ENCODE measurements at places on chromosomes 5 and 9.

GRCh38 chr5:34591723-34592122 lies 64.4 kb upstream of the RAI14 start:
- no peak for DNase-seq

DNA sequence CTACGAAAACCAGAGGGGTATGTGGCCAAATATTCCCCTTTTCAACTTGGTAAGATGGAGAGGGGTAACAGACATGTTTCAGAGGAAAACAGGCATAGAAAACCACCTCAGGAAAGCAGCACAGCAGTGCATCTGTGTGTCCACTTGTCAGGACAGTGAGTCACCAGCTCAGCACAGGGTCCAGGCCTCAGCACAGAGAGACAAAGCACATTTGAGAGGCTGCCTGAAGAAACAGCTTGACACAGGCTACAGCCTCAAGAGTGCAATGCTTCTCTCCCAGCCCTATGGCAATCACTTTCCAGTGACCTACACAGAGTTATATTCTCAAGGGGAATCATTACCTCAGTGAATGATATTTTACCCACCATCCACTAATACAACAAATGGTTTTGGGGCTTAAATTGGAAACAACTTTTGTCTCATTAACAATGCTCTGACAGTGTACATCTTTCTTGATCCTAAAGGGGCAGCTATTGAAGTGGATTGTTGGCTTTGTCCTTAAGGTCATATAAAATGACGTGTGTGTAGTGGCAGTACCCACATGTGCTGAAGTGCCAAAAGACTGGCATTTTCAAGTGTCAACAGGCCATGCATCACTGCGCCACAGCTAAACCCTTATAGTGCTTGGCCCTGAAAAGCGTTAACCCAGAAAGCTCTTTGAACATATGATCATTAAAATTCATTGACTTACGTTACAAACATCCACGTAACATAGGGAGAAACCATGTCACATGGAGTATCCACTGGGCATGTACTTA lies 46.4 kb downstream of the ERMP1 start:
- DNase-seq: no peak

DNA sequence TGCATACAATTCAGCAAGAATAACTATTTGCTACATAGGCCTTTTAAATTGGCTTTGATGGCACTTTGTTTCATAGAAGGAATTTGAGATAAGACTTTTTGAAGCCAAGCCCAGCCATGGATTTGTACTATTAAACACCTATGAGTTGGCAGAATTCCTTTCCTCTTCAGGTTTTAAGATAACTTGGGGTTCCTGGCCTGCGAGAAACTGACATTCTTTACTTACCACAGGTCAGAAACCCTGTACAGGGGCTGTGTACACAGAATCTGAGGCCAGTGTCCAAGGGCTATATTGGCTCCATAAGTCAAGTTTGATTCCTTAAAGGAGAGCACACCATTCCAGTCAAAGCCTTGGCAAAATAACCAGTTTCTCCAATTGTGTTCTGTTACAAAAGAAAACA lies 10.8 kb upstream of the BTNL3 start:
- no peak for DNase-seq

- no peak for DNase-seq
These were observed 133.0 kb downstream of the CDH18 start for GRCh38 chr5:19855031-19855430.

DNA sequence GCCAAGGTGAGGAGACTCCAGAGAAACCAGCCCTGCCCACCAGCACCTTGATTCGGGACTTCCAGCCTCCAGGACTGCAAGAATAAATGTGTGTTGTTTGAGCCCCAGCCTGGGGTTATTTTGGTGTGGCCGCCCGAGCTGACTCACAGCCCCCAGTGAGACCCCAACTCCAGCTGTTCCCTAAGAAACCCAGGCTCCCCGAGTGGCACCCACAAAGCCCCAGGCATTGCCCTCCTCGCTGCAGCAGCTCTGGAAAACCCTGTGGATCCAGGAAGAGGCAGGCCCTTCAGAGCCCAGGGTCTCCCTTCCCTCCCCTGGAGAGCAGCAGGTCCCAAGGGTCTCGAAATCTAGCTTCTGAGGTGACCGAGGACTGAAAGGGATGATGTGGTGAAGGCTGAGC lies 69.2 kb upstream of the PPP1R26 start:
- DNase-seq: no peak

GRCh38 chr9:589723-590122 lies 251.8 kb upstream of the DMRT1 start:
- no peak for DNase-seq

- DNase-seq: no peak
These were observed 1095.2 kb upstream of the EDIL3 start for GRCh38 chr5:85479849-85480248.

DNA sequence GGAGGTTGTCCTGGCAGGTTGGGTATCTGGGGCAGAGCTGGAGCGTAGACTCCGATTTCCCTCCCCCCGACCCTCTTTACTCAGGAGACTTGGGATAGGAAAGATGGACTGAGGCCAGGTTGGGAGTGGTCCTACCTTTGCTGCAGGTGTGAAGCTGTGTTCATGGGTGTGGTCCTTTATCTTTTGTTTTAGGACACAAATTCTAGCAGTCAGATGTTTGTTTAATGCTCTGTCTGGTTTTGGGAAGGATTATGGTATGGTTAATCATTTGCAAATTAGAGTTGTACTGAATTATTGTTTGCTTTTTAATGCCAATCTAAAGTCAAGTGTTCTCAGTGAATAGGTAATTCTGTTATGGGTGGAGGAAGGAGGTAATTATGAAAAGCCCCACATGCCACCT lies 14.1 kb upstream of the FAM120AOS start:
- DNase-seq: no peak

DNA sequence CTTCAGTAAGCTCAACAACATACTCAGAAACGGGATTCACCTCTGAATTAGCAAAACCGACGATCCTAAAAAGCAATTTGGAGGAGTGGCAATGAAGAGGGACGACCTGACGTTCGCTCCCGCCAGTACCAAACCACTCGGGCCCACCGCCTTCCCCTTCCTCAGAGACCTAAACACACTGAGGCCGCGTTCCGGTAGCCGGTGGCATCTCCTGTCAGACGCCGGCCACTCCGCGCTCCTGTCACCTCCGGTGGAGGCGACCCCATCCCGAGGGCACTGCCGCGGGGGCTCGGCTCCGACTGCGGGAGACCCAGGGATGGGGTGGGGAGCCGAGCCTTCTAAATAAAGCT lies 617 bp downstream of the PPP6C start:
- DNase-seq: peak; percentile 50

GRCh38 chr5:141675672-141676071 lies 6.4 kb downstream of the ARAP3 start:
- no peak for DNase-seq

- DNase-seq: no peak
These were observed 25.1 kb downstream of the ERGIC1 start for GRCh38 chr5:172858990-172859811.

GRCh38 chr9:112091810-112092209 lies 83.3 kb downstream of the SUSD1 start:
- DNase-seq: no peak

GRCh38 chr9:36092509-36093215 lies 43.9 kb upstream of the GLIPR2 start:
- no peak for DNase-seq

GRCh38 chr5:168898247-168898911 lies 319.2 kb upstream of the PANK3 start:
- no peak for DNase-seq

DNA sequence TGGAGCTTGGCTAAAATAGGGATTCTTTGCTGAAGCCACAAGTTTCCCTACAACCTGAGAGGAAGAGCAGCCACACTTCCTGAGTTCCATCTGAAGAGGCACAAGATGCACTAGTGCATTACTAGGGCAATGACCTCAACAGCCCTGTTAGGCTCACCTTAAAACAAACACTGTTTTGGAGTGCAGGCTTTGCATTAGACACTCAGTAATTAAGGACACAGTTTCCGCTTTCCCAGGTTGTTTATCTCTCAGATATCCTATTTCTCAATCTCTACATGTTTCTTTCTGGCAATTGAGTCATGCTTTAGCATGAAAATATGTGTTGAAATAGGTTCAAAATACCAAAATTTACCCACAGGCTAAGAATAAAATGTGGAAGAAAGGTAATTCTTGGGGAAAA lies 34.2 kb downstream of the EMB start:
- DNase-seq: peak; percentile 3

GRCh38 chr9:93467062-93467416 lies 13.7 kb upstream of the FAM120AOS start:
- no peak for DNase-seq

DNA sequence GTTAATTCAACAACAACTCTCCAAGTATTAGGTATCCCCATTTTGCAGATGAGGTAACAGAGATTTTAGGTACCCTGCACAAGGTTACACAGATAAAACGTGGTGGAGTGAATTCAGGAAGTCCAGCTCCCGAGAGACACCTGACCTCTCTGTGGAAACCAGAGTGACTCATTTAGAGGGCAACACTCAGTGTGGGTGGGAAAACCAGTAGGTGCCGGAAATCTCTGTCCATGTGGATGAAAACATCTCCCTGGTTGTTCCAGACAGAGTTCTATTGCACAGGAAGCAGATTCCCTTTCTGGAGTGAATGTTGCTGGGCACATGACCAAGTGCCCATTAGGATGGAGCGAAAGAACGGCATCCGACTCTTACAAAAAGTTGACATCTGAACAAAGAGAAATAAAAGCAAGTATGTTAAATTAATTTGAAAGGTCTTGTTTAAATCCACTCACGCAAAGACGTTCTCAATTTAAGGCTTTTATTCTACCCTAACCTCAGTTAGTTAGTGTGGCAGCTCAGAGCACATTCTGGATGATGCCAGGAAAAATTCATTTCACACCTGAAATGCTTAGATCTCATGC lies 391.9 kb upstream of the WWC1 start:
- DNase-seq: no peak

GRCh38 chr5:83787631-83788030 lies 67.0 kb upstream of the HAPLN1 start:
- no peak for DNase-seq

DNA sequence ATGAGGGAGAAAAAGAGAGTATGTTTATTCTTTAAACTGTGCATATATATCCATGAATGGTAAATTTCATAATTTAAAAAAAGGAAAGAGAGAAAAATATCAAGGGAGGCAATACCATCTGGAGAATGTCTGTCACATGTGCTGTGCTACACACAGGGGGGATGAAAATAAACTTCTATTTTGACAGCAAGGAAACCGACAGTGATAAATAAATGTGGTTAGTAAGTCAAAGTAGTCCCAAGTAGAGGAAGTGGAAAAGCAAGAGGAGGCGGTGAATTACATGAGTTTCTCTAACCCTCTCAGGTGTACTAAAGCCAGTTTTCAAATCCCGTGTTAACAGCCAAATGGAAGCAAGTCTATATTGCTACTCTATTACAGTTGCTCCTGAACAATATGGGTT lies 83.3 kb downstream of the ICE1 start:
- no peak for DNase-seq

- DNase-seq: no peak
These were observed 197.0 kb downstream of the SEC61B start for GRCh38 chr9:99419070-99419469.

- peak; percentile 89 for DNase-seq
These were observed at the start of gene CCNJL for GRCh38 chr5:160312134-160312959. Gene CCNJL, minus strand, starts transcription at chr5:160312564. Its CDS starts 641 bp downstream, at chr5:160311923.

DNA sequence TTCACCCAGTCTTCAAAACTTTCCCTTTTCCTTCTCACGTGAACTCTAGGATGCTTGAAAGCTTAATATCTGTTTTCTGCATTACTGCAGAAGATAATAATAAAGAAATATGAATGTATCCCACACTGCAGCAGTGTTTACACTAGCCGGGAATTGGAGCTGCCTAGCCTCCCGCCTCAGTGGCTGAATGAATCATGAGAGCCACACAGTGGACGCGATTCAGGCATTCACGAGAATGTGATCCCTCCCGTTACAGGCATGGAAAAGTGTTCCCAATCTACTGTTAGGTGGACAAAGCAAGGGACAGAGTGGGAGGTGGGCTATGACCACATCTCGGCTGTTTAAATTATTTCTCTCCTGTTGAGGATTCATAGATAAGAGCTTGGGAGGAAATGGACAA lies 69.4 kb upstream of the CTSL start:
- DNase-seq: no peak

DNA sequence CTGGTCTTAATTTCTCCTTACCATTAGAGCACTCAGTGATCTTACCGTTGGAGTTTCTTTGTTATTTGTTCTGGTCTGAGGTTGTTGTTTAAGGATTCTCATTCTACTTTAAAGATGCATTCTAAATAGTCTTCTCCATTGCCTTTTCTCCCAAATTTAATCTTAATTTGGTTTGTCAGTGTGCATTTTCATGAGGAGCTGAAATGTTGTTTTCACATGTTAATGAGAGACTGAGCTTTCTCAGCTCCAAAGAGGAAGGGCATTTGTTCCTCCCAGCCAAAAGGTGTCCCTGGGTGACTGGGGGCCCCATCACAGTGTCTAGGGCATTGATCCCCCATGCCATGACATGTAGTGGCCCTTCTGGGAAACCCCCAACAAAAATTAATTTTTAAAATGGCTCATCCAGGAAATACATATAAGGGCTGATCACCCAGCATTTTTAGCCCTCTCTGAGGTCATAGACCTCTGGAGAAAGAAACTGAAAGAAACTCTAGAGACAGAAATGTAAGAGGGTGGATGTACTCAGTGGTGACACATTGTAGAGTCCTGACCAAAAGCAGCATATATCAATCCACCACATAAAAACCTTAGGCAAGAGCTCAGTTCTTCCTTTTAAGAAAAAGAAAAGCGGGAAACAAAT lies 240.4 kb upstream of the RAI14 start:
- DNase-seq: no peak

DNA sequence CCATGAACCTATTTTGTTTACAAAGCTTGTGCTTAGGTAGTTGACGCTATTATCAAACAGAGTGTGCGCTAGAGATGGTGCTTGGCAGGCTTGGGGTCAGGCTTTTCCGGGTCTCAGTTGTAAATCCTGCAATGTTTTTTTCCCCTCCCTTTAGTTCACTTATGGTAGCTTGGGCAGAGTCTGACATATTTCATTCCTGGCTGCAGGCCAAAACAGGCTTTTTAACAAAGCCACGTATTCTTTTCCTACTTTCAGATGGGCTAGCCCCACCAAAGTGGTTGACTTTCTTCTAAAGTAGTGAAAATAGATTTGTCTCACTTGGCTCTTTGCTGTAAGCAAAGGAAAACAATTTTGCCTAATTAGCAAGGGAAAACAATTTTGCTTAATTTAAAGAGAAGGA lies 58.0 kb upstream of the FBN2 start:
- no peak for DNase-seq

Measured in nephron progenitor cell (in vitro differentiated cells).